ENCODE measurements at places on chromosomes 6 and 20.

DNA sequence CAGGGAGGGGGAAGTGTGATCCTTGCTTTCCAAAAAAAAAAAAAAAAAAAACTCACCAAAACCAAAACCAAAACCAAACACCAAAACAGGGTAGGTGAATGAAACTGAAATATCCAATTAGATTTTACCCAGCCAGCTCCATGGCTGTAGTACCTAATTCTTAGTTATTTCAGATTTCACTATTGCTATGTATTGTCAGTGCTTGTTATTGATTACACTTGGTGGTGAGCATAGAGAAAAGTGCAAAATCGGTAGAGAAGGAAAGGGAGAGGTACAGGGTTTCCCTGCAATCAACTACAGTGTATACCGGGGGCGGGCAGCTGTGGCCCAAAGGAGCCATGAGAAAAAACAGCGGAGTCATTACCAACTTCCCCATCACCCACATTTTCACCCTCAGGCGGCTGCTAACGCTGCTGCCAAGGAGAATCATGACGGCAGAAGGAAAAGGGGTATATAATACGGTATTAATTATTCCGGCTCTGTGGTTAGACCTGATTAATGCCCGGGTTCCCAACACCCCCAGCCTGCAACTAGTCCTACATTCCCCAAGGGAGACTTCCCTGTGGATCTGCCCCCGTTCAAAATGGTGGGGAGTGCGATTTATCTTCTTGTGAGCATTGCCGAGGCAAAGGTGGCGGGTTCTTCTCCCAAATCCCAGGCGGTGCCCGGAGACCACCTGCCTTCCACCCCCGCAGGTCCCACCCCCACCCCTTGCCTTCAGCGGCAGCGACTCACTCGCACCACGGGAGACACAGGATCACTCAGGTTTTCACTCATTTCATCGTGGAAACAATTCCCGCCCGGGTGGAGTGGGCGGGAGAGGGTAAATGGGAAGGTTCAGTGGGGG, at the start of gene C6orf62:
Gene C6orf62, minus strand, starts transcription at position 30 of the 847 bp plus-strand sequence. CDS start 486 bp downstream, outside the sequence.
- DNase-seq: no peak

DNA sequence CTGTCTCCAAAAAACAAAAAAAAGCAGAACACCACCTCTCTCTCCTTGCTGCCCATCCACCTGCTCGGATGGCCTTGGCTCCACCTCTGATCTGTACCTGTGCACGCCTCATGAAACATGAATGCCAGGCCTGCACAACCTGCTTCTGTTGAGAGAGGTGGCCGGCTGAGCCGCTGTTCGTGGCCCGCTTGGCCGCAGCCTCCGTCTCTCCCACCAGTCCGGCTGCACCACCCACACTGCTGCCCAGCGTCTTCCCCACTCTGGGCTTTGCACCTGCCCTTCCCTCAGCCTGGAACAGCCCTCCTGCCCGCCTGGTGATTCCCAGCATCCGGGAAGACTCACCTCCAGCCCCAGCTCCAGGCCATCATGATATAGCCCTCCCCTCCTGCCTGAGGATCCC, 12.2 kb upstream of the ZBTB46 start:
- DNase-seq: no peak

GRCh38 chr6:133408543-133408942, 167.4 kb downstream of the EYA4 start:
- DNase-seq: no peak

DNA sequence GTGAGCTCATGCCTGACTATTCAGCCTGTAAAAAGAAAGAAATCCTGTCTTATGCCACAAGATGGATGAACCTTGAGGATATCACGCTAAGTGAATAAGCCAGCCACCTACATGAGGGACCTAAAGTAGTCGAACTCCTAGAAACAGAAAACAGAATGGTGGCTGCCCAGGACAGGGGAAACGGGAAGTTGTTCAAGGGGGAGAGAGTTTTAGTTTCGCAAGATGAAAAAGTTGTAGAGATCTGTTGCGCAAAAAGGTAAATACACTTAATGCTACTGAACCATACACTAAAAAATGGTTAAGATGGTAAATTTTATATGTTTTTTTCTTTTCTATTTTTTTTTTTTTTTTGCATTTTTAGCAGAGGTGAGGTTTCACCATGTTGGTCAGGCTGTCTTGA, 74.1 kb upstream of the RALY start:
- DNase-seq: no peak

DNA sequence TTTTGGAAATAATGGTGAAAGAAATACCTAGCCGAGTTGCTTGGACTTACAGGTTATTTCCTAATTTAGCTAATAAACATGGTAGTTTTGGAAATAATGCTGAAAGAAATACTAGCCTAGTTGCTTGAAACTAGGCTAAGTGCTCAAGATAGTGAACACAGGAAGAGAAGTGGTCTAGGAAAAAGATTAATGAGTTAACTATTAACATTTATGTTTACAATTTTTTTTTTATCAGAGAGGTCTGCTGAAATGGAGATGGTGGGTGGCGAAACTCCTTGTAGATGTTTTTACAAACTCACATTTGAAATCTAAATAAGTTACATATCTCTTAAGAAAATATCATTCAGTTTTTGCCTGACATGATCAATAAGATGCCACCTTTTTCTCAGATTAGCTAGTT, 39.2 kb downstream of the MAPK14 start:
- DNase-seq: no peak

All from stimulated activated CD8-positive, alpha-beta memory T cell treated with anti-CD3 and anti-CD28 coated beads, Interleukin-4, amount 100 ng/mL, for 4 hours (primary cell).